ENCODE measurements at places on chromosomes 4 and X.
A peak's percentile ranks its signal among the peaks of the same experiment; 100 is the strongest.

GRCh38 chr4:98466868-98467599, 191.4 kb downstream of the TSPAN5 start:
- no peak for DNase-seq

- DNase-seq: no peak
These were observed 42.4 kb upstream of the SFRP2 start for GRCh38 chr4:153831245-153831644.

DNA sequence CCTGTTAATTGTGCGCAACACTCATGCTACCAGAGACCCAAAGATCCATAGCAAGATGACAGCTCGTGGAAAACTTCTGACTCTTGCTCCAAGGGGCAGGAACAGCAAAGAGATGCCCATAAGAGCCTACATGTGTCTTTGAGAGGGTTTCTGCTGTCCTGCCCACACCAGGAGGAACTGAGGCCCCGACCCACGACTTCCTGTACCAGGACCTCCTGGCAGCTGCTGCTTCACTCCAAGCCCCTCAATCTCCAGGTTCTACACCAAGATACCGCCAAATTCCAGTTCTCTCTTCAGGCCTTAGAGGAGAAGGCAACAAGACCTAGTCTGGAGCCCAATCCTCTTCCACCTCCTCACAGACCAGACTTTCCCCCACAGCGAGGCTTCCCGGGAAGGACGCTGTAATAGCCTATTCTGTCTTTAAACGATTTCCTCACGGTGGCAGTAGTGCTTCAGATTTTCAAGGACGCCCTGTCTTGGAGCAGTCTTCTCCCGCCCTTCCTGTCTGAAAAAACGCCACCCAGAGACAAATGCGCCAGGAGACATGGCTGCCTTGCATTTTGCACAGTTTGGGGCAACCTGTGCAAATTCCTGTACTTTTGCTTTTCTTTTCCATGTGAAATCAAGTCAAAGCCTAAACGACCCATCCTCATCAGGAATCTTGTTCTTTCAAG, 230.2 kb upstream of the STK26 start:
- no peak for DNase-seq

DNA sequence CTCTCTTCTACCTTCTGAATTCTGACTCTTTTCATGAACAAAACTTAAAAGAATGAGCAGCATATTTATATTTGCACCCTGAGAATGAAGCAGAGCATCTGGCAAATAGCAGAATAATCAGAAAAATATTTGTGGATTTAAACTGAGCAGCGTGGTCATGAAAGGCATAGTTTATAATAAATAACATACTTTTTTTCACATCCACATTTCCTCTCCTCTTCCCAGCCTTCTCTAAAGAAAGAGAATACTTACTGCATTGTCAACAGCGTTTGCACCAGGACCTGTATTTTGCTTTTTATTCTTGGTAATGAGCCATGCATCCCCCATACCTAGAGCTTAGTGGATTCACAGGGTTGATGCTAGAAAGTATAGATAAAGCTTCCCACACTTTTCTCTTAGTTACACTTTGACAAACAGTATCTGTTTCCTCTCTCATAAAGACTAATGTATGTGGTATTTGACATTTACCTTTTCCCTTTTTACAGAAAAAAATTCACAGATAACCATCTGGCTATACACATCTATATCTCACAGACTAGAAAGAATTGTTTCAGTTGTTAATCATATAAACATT, 131.5 kb downstream of the PRSS12 start:
- no peak for DNase-seq

DNA sequence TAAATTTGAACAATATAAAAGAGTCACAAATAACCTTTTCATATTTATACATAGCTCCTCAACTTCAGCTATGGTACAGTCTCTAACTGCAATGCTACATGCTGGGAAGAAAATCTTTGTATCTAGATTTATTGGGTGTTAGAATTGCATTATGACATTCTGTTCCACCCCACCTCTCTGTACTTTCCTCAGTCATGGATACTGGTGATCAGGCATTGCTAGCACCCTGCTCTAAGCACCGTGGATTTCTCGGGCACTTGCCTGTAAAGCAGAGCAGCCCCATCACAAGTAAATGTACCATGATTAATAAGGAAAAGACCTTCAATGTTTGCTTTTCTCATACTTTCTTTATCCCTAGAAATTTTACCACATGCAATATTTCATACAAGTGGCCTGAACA, 1028.9 kb upstream of the INTU start:
- DNase-seq: no peak

GRCh38 chrX:118221270-118221669, 104.7 kb upstream of the KLHL13 start:
- peak; percentile 80 for DNase-seq

GRCh38 chr4:87616268-87616667, 7.9 kb downstream of the DSPP start:
- DNase-seq: no peak

DNA sequence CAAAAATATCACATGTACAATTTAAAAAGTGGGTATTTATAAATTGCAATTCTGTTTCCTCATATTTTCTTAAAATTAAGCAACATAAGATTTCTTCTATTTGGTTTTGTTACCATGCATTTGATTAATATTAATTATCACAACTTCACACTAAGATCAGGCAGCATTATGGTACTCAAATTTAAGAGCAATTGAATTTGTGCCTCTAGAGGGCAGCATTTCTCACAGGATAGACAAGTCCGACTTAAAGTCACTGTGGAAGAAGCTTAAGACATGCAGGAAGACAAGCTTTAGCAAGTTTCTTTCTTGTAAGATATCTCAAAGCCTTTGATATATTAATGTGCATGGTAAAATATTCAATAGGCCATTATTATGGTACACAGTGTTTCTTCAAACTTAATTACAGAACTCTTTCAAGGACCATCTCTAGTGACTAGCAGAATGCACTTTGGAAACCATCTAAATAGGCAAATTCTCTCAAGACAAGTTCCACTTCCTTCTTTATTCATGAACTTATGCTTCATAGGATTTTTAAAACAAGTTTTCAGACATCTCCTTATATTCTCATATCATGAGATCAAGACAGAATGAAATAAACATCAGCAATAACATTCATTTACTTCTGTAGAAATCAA, 35.0 kb downstream of the FBXW7 start:
- DNase-seq: peak; percentile 72

- DNase-seq: no peak
These were observed 157.3 kb downstream of the TMA16 start for GRCh38 chr4:163651761-163652160.

DNA sequence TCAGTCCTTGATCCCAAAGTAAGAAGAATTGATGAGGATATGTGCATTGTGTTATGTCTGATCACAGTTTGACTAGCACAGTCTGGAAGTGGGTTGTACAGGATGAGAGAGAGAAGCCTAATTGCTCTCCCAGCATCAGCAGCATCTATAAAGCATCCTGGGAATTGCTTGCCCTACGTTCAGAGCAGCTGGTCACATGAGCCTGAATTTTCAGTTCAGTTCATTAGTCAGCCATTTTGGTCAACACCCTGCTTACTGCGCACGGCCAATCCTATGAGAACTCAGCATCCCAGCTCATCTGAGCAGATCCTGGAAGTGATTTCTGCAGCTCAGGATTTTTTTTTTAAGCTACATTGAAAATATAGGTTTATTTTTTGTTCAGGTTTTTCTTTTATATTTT, at the start of gene RUFY3:
Gene RUFY3 (plus strand): TSS at position 218 of the 400 bp plus-strand sequence. CDS start 610 bp downstream, outside the sequence.
- DNase-seq: peak; percentile 76

DNA sequence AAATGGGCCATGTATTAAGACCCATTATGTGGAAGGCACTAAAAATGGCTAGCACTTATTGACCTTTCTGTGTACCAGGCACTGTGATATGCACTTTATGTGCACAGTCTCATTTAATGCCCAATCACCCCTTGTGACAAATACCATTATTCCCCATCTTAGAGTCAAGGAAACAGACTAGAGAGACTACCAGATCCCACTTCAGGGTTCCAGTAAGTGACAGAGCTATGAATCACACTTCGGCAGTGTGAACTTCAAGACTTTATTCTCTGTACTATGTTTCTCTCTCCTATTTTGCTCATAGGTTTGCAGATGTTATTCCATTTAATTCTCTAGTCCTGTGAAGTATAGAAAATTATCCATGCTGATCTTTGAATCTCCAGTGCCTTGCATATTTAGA, 107.0 kb downstream of the NFKB1 start:
- DNase-seq: no peak

All from BE2C (cell line).